RPMI8226 (cell line): ENCODE measurements at places on chromosomes 4 and X.

DNA sequence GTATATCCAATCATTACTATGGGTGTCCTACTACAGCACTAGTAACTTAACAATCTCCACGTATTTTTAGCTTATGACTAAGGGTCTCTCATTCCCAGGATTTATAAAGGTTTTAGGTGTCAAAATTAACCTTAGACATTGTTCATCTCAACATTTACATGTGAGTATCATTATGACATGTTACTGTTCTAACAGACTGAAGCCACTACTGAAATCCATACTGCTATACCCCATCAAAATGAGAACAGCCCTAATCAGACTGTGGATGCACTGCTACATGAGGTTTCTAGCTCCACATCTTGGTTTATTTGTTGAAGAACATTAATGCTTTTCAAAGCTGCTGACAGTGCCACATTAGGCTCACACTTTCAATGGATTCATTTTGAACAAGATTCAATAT is 35.6 kb upstream of the TXK start:
- no peak for DNase-seq

- no peak for DNase-seq
Observed at GRCh38 chrX:49227726-49228125, 5.4 kb downstream of the CACNA1F start.

DNA sequence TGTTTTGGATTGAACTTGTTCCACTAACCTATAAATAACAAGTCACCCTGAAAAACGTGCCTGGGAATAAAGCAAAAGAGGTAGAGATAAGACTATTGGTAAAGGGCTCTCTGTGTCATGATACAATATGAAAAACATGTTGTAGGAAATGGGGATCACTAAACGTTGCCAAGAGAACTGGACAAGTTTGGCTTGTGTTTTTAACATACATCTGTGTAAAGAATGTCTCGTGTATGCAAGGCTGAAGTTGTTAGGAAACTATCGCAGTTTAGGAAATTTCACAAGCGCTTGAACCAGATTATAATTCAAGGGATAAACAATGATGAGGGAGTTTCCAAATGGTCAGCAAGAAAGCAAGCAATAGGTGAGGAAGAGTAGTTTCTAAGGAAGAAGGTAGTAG is 655.8 kb downstream of the PCDH7 start:
- no peak for DNase-seq

DNA sequence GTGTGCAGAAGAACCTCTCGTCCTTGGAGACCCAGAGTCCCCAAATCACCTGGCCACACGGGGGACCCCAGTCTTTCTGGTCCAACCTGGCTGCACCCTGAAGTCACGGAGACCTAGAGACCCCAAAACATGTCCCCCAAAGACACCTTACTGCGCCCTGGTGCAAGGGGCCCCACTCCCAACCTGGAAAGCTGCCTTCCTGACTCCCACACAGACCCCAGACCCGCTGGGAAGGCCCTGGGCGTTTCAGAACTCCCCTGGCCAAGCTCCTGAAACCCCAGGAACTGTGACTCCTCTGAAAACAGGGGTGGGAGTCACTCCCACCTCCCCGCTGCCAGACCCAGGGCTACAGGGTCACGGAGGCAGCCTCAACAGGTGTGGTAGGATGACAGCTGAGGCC is 12.7 kb upstream of the SHOX start:
- DNase-seq: no peak

GRCh38 chr4:101010987-101011386 is 336.3 kb downstream of the PPP3CA start:
- DNase-seq: no peak

- no peak for DNase-seq
Observed at GRCh38 chr4:181792641-181793040, 450.6 kb upstream of the TENM3 start.

- no peak for DNase-seq
Observed at GRCh38 chr4:81606801-81607501, 135.2 kb upstream of the RASGEF1B start.

DNA sequence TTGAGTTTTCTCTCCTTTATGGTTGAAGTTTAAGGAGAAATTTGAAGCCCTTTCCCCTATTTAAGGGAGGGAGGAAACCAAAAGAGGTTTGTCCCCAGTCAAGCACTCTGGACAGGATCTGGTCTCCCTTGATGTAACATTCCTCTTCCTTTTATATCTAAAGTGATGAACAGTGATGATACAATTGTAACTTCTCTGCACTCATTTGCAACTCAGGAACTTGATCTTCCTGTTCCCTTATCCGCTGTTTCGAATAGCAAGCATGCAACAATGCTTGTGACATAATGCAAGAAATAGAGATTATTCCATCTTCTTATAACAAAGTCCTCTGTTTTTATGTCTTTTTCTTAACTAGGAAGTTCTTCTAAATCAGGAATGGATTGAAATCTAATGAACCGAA is 18.3 kb downstream of the ALPK1 start:
- DNase-seq: no peak

GRCh38 chr4:117447925-117448324 is 362.5 kb upstream of the TRAM1L1 start:
- DNase-seq: no peak

- no peak for DNase-seq
Observed at GRCh38 chr4:130288576-130288975, 1192.6 kb downstream of the C4orf33 start.
